ENCODE measurements at places on chromosomes 7 and 10.

- DNase-seq, result no peak
Measured at GRCh38 chr7:98626460-98627412, 9.7 kb downstream of the NPTX2 start.

DNA sequence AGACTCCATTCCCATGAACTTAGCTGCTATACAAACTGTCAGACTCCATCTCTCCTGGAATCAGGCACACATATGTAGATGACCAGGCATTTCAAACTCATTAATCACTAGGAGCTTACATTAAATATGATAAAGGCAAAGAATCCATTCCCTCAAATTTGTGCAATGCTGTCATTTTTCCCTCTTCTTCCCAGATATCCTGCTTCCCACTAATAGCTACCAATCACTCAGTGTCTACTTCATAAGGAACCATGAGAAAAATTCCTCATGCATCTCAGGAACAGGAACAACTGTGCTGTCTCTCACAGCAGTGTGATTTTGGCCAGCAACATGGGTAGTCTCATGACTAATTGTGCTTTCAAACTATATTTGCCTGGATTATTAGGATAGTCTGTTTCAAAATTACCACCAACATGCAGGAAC is 133.9 kb downstream of the DKK1 start:
- DNase-seq, result no peak

DNA sequence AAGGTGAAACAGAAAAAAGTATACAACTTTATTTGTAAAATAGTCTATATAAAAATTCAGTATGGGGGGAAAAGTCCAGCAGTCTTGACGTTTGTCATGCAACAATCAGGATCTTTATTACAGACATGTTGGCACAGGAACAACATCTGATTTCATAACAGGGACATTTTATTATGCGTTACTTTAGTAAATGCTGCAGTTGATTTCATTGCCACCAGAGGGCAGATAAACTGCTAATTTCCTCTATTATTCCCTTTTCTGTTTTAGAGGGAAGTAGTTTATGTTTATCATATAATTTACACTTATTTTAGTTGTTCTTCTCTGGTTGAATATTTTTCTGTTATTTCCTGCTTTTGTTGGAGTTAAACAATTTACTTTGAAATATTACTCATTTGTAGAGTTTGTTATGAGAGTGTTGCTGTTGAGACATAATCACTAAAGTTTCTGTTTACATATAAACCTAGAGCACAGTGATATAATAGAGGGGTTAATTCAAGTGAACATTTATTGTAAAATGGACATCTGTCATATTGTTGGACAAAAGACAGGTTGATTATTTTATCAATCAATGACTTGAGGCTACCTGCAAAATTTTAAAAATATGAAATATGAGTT is 3.3 kb downstream of the PLXDC2 start:
- no peak for DNase-seq

GRCh38 chr7:30888747-30889146 is 22.9 kb upstream of the AQP1 start:
- DNase-seq, result no peak

DNA sequence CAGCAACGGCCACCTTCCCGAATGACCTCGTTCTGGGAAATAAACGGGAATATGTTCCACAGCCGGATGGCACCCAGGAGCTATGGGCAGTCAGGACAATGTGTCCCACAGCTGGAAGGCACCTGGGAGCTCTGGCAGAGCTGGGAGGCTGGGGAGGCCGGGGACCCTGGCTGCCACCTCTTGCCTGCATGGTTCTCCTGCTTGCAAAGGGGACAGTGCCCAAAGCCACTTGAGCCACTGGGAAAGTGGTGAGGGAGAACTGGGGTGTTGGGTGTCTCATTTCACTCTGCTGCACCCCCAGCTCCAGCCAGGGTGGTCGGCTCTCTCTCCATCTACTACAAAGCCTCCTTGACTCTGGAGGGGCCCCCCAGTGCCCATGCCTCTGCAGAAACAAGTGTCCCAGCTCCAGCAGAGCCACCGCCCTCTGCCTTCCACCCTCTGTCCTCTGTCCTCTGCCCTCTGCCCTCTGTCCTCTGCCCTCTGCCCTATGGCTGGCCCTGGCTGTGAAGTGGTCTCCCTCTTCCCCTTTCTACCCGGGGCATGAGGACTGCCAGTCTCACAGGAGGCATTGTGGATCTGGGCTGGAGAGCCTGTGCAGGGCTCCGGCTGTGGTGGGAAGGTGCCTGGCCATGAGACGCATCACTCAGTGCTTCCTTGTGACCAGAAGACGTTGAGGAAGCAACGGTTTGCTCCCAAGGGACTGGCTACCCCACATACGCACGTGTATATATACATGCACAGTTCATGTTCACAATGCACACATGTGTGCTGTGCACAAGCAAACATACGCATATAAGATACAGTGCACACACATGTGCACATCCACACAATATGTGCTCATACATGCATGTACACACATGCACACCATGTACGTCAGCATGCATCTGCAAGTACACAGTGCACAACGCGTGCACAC is 21.5 kb upstream of the INPP5A start:
- no peak for DNase-seq

- no peak for DNase-seq
Measured at GRCh38 chr10:126844406-126844805, 60.8 kb upstream of the DOCK1 start.

- no peak for DNase-seq
Measured at GRCh38 chr7:5294169-5294987, 11.6 kb downstream of the SLC29A4 start.

DNA sequence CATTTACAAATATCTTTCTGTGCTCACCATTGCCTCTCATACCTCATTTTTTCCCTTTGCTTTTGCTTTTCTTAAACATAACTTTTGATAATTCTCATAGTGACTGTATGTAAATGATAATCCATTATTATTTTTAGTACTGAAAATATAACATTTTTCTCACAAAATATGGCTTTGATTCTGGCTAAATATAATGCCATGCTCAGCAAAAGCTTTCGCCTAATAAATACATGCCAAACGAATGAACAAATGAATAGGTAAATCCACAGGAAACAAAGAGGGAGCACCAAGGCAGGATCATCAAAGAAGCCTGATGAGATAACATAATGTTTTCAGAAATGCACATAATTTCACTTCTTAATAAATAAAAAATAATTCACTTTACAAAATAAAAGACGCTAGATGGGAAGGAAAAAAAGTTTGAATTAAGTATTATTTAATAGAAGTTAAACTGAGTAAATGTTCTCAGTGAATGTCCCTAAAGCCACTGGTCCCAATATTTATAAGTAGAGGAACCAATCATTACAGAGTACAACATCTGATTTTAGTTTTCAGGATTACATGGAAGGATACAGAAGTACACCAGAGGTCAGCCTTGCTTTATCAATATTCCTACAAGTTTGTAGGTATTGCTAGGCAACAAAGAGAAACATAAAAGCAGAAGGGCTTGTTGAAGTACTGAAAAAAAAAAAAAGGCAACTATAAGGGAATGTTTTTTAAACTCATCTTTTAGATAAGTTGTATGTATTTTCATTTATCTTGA is 52.3 kb downstream of the RNLS start:
- no peak for DNase-seq

- DNase-seq, result no peak
Measured at GRCh38 chr10:12628153-12628552, 278.8 kb downstream of the CAMK1D start.

GRCh38 chr7:98133181-98133580 is 26.5 kb downstream of the LMTK2 start:
- no peak for DNase-seq

- DNase-seq, result no peak
Measured at GRCh38 chr7:150389532-150389816, 10.3 kb downstream of the ZNF775 start.

- no peak for DNase-seq
Measured at GRCh38 chr10:118958984-118959925, 70.3 kb upstream of the NANOS1 start.

DNA sequence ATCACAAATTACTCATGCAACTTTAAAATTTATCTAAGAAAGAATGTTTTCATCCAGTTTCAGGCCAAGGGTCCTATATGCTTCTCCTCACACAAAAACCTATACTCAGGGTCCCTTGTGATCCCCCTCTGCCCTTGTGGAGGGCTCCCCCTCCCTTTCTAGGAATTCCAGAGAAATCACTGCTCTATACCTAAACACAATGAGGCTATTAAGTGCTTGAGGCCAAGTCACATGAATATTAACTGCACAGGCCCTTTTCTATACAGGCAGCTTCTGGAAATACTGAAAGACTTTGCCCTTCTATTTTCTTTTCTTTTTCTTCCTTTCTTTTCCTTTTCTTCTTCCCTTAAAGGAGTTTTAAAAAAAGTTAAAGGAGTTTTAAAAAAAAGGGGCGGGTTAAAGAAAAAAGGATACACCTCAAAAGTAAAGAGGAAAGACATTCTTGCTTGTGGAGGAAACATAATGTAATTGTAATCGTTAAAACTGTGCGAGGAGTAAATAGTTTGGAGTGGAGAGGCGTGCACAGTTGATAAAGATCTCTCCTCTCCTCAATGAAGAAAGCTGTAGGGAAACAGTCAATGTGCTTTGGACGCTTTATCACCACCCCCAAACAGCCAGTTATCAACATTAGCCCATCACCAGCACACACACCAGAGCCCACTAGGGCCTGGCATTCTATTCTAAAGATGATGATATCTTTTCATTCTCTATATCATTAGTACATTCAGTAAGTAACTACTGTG is 16.4 kb downstream of the GRB10 start:
- no peak for DNase-seq

DNA sequence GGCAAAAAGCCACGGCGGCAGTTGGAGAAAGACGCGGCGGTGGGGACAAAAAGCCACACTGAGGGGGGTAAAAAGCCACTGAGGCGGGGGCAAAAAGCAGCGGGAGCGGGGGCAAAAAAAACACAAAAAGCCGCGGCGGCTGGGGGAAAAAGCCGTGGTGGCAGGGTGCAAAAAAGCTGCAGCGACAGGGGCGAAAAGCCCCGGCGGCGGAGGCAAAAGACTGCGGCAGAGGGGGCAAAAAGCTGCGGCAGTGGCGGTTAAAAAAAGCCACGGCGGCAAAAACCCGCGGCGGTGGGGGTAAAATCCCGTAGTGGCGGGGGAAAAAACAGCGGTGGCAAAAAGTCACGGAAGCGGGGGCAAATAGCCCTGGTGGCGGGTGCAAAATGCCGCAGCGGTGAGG is 527.3 kb downstream of the ZNF33B start:
- DNase-seq, result no peak

DNA sequence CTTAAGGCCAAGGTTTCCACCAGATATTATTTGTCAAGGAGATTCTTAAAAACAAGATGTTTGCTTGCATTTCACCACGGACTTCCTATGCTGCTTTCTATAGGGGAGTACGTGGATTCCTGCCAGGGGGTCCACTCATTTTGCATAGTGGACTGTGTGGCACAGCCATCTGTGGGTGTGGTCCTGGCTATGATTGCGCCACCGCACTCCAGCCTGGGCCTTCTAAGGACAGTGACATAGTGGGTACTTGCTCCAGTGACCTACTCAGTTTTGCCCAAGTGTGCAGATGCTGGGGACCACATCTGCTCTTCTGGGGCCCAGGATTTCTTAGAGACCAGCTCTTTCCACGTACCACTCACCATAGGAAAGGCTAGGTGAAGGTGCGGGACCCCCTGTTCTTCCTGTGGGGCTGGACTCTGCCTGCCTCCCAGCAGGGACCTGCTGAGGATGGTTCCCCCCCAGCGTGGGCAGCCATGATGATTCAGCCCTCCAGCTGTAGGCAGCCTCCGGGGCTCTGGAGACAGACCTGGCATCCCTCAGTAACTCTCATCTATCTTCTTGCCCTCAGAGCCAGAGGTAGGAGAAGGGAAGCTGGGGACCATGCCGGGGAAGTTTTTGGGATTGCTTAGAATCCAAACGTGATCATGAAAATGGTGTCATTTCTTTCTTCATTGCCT is 42.9 kb downstream of the HK1 start:
- no peak for DNase-seq

DNA sequence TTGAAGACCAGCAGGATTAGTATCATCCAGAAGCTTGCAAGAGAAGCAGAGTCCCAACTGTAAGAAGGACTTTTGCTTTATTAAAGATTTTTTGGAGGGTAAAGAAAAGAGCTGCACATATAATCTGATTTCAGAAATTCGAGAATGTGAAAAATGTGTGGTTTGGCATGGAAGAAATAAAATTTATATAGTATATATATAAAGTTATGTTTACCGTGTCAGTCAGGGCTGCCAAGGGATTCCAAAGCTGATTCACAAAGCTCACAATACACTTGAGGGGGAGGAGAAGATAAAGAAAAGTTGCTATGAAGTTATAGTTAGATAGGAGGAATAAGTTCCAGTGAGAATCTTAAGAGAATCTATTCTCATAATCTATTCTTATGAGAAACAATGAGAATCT is 231.8 kb upstream of the CACNA2D1 start:
- no peak for DNase-seq

DNA sequence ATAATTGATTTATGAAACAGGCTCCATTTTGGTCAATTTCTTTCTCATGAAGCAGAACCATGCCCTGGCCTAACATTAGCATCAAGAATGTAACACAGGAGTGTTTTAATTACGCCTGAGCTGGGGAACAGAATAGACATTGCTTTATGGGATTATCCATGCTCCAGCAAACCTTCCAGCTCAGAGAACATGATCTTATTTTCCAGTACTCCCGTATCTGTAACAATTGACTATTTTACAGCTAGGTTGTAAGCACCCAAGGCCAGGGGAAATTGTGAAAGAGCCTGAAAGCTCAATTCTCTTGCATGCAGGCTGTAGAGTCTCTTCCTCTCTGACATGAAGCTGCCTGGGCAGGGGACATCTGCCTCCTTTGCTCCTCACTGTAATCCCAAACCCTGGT is 30.8 kb upstream of the CRYGN start:
- DNase-seq, result no peak

DNA sequence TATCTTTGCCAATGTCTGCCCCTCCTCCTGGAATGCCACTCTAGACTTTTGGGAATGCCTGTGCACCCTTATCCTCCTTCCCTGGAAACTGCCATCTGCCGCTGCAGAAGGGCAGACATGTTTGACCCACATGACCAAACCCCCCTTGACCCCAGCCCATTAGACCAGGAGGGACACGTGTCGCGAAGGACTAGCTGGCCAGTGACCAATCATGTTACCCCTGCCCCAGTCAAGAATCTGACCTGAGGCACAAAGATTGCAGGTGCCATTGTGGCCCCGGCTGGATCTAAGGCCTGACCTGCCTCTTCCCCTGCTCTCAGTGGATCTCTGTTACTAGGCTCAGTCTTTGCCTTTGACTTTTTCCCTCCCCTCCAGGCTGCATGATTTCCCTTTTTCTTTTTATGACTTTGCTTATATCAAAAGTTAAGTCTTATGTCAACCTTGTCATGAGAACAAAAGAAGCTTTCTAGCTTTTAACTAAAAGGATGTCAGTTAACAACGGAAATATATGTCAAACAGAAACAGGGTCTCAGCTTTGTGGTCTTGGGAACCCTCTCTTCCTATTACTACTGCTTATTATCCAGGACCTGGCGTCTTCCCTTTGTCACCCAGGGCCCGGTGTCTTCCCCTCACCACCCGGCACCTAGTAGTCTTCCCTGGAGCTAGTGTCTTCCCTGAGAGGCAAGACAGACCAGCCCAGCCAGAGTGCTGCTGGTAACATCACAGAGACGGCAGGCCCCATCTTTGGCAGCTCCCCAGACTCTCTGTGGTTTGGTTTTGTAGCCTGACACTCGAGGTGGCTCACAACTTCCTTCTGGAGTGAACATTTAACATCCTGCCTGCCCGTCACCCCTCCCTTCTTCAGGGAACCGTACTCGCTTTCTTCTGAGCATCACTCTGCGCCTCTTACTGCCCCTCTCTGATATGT is 24.4 kb upstream of the PPIF start:
- DNase-seq, result no peak
